ENCODE measurements at places on chromosomes 12 and 14.

DNA sequence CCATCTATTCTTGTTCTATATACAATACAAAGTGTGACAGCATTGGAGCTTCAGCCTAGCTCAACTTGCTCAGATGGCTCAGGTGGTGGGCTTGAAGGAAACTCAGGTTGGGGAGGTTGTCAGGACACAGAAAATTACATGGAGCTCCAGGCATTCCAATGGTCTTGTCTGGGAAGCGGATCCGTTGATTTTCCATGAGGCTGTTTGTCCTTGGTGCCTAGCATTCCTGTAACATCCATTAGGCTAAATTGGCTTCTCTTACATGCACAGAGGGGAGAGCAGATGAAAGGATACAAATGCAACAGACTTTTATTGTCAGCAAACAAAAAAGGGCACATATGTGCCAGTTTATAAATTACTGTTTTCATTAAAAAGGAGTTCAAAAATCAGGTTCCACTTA, 75.5 kb upstream of the OTX2 start:
- DNase-seq = no peak

GRCh38 chr12:114131824-114132223, 165.7 kb upstream of the RBM19 start:
- no peak for DNase-seq

DNA sequence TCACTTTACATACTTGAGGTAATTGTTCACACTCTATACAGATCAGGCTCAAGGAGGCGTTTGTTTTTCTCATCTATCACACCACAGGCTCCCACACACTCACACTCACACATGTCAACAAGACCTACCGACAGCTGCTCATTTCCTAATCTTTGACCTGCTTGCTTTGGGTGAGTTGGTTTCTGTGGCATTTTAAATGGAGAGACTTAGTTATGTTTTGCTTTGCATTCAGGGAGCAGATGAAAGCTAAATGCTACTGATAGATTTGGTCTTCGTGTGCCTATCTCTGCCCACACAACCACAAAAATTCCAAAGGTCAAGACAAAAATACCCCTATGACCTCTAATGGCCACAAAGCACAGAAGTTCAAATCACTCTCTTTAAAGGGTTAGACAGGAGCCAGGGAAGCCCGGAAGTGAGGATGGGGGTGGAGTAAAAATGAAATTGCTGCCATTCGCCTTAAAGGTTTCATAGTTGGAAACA, 203.5 kb upstream of the G2E3 start:
- no peak for DNase-seq

- no peak for DNase-seq
Measured at GRCh38 chr12:66633676-66634075, 45.2 kb downstream of the GRIP1 start.

DNA sequence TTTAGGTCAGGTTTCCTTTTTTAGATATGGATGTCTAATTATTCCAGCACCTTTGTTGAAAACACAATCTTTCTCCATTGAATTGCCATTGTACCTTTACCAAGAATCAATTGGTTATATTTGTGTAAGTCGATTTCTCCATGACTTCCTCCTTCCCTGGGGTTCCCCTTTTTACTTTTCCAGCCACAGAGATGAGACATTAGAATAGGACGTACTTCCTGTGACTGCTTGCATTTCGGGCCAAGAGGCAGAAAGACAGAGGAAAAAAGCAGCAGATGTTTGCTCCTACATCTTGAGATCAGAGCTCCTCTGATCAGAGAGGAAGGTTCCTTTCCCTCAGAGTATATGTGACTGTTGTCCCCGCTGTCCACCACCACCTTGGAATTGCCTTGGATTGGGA, 453.7 kb upstream of the RGS6 start:
- no peak for DNase-seq

DNA sequence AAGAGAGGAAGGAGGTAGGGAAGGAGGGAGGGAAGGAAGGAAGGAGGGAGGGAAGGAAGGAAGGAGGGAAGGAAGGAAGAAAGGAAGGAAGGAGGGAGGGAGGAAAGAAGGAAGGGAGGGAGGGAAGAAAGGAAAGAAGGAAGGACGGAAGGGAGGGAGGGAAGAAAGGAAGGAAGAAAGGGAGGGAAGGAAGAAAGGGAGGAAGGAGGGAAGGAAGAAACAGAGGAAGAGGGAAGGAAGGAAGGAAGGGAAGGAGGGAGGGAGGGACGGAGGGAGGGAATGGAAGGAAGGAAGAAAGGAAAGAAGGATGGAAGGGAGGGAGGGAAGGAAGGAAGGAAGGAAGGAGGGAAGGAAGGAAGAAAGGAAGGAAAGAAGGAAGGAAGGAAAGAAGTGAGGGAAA, 22.4 kb upstream of the CCDC63 start:
- DNase-seq = no peak

- DNase-seq = no peak
Measured at GRCh38 chr14:85317491-85318021, 212.4 kb upstream of the FLRT2 start.

DNA sequence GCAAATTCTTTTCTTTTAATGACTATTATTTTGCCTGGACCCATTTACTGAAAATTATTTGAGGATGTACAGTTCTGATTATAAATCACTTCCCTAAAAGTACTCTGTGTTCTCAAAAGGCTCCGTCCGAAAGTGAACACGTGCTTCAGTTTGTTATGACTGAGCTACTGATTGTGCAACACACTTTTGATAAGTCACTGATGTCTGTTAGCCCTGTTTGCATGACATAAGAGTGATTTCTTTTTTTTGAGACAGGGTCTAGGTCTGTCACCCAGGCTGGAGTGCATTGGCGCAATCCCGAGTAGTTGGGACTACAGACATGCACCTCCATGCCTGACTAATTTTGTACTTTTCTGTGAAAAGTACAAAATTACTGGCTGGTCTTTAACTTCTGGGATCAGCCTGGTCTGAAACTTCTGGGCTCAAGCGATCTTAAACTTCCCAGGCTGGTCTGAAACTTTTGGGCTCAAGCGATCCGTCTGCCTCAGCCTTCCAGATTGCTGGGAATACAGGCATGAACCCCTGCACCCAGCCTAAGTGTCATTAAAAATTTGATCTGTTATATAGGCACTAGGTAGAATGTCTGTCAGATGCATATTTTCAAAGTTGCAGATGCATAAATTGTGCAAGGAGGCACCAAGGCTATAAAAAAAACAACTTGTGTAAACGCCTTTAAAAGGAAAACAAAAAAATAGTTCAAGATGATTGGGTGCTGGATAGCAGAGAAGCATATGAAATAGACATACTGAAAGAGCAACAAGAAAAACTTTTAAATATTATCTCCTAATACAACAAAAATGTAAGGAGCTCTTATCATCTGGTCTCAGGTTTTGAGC, 111.5 kb downstream of the SRGAP1 start:
- no peak for DNase-seq
